ENCODE measurements at places on chromosomes 2 and 18.

GRCh38 chr18:58177896-58178470, 134.0 kb downstream of the NEDD4L start:
- DNase-seq: no peak

GRCh38 chr18:44388329-44388728, 292.4 kb upstream of the SETBP1 start:
- no peak for DNase-seq

DNA sequence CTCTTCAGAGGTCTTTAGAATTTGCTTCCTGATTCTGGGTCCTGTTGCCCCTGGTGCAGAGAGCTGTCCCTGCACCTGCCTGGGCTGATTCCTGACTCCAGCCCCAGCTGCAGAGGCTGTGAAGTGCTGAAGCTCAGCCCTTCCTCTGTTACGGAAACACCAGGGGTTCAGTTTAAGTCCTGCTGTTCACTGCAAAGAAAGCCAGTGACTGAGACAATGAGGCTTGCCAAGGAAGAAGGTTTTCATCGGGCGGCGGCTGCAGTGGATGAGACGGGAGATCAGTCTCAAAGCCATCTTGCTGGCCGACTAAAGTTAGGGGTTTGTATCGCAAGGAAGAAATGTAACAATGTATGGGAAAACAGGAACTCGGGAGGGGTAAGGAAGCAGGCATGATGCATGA, 142.4 kb upstream of the ZNF236 start:
- DNase-seq: no peak

DNA sequence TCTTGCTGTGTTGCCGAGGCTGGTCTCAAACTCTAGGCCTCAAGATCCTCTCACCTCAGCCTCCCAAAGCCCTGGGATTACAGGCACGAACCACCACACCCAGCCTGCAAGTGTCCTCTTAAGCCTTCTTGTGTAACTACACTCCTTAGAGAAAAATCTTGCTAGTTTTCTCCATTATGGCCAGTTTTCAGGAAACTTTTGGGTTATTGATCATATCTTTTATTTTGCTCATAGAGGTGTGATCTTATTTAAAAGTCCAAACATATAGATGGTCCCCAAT, 2.4 kb downstream of the SOCS6 start:
- DNase-seq: no peak

- no peak for DNase-seq
Observed at GRCh38 chr18:48360376-48361021, 48.7 kb downstream of the ZBTB7C start.

DNA sequence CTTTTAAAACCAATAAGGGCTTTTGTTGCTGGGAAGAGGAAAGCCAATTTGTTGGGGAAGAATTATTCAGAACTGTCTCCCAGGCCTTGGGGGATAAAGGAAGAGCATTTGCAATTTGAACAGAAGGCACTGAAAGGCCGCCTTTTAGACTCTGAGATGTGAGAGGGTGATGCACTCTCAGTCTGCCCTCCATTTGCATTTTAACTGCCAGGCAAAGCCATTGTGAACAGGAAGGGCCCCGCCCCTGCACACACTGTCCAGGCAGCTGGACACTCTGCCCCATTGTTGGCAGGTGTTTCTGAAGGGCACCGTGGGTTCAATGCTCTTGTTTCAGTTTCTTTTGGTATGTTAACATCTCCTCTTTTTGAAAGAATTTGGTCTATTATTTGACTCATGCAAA, 169.5 kb upstream of the COPS8 start:
- no peak for DNase-seq

DNA sequence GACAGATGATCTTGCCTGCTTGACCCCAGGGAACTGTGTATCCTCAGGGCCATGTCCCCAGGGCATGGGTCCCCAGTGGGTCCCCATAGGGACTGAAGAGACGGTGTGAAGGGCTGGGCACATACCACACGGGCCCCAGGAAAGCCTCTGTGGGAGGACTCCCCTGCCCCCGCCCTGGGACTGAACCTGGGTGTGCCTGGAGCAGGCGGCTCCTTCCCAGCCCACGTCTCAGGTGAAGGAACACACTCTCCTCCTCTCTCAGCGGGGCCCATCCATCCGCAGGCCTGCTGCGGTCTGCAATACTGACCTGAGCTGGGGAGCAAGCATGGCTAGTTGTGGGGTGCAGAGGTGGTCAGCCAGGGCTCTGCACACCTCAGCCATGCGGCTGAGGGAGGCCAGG, 45.2 kb downstream of the KIF1A start:
- DNase-seq: no peak

DNA sequence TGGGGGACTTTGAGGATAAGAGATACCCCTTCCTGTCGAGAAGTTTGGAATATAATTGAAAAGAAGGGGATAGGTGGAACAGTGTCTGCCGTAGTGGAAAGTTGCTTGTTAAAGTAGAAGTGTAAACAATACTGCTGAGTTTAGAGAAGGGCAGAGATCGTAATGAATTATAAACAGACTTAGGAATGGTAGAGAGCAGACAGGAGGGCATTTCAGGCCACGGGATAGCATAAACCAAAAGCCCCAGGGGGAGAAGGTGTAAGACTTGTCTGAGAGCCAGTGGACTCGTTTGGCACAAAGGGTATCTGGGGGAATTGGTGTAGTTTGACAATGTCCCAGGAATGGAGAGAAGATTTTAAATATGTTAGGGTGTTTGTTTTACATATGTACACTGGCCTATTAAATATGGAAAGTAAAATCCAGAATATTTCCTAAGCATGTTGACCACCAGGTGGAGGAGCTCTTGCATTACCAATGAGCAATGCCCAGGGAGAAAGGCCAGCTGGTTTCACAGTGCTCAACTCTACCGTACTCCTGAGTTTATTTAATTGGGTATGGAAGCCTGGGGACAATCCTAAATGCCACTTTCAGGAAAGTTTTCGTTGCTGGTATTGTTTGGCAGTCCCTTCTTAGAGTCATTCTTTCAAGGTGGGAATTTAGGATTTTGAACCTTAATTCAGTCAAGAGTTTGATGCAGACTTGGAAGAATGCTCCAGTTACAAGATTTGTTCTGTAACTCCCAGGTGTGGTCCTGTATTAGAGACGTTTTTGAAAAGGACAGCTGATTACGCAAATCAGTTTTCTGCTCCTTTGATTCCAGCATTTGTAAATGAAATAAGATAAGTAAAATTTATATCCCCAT, 7.5 kb downstream of the COPS8 start:
- no peak for DNase-seq

GRCh38 chr2:70855667-70856066, 20.1 kb upstream of the CD207 start:
- no peak for DNase-seq

GRCh38 chr2:8624855-8625398, 56.9 kb upstream of the ID2 start:
- DNase-seq: no peak

- DNase-seq: no peak
Observed at GRCh38 chr2:10232096-10232815, 70.4 kb upstream of the HPCAL1 start.

DNA sequence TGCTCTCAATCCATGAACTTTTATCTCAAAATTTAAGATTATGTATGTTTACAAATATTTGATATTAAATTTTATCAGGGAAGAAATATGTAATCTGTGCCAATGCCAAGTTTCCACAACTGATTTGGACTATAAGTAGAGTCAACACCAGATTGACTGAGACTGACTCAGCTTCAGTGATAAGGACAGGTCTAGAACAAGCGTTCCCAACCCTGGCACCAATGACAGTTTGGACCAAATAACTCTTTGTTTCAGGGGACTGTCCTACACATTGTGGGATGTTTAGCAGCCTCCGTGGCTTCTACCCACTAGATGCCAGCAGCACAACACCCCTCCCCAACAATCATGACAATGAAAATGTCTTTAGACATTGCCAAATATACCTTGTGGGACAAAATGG, 165.3 kb downstream of the THADA start:
- DNase-seq: no peak

GRCh38 chr2:81645745-81646301, 1341.3 kb upstream of the LRRTM1 start:
- no peak for DNase-seq

- no peak for DNase-seq
Observed at GRCh38 chr2:100073110-100073509, 69.3 kb downstream of the AFF3 start.

GRCh38 chr2:221262651-221263050, 309.5 kb downstream of the EPHA4 start:
- no peak for DNase-seq
